CD4-positive, alpha-beta T cell treated with Interleukin-4 for 1 hour (primary cell): ENCODE measurements at places on chromosomes 2 and 18.

- DNase-seq: no peak
Observed at GRCh38 chr18:31042084-31042405, 497 bp downstream of the DSC3 start.

- DNase-seq: no peak
Observed at GRCh38 chr2:5673145-5674025, 18.8 kb upstream of the SOX11 start.

DNA sequence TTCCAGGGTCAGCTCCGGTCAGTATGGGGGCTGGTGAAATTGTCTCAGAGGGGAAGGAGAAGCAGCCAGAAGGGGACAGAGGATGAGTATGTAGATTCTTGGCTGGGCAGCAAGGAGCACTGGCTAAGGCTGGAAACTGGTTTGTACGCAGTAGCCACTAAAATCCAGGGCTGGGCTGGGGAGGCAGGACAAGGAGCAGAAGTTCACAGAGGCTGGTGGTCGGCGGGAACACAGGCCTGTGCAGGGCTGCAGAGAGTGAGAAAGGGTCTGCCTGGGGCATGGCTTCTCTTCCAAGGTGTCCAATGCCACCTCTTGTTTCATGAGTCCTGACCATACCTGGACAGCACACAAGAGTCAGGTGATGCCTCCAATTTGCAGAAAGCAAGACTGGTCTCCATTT is 94.4 kb upstream of the HDAC4 start:
- DNase-seq: no peak

- no peak for DNase-seq
Observed at GRCh38 chr2:22450831-22451230, 934.1 kb upstream of the KLHL29 start.

GRCh38 chr2:45284621-45284995 is 275.4 kb upstream of the SIX2 start:
- no peak for DNase-seq

GRCh38 chr2:217398860-217399259 is 539.0 kb upstream of the TNP1 start:
- peak; percentile 40 for DNase-seq

DNA sequence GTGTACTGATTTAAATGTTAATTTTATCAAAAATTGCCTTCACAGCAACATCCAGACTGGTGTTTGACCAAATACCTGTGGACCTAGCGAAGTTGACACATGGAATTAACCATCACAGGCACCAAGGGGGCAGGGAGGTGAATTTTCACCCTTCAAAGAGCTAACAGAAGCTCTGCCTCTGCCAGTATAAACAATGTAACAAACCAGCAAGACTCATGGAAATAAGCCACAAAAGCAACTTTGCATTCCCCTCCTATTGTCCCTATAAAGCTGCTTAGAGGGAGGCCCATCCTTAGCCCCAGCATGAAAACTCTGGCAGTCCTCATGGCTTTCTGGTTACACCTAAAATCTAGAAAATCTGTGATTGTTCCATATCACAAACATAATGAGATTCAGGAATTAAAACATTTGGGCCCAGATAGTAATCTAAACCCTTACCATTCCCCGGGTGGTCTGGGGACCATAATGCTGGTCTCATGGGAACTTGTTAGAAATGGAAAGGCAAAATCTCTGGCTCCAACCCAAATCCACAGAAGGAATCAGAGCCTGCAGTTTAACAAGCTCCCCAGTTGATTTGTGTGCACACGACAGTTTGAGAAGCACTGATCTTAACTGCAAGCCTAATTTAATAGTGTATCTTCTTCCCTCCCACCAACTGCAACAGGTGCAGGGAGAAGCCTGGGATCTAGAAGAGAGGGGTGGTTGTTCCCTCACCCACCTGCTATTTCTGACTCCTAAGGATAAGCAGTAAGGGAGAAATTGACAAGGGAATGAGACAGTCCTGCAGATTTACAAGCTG is 23.1 kb downstream of the SERPINB11 start:
- no peak for DNase-seq

GRCh38 chr2:73107211-73107926 is 5.4 kb downstream of the RAB11FIP5 start:
- DNase-seq: peak; percentile 27

- no peak for DNase-seq
Observed at GRCh38 chr18:2903006-2903405, 56.2 kb downstream of the EMILIN2 start.

DNA sequence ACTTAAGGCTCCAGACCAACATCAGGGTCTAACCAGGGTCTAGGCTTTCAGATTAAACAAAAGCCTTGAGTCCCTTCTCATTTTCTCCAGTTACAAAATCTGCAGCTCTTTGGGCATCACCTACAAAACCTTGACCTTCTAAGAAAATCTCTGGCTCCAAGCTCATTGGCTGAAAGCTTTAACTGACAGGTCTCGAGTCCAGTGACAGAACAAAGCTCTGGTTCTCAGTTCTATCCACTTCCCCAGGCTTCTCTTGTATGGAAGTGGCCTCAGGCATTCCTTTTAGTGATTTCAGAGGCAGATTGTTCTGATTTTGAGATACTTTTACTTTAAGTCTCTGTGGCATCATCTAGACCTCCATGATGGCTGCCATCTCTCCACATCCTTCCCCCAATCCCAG is 11.3 kb downstream of the SIX2 start:
- no peak for DNase-seq

GRCh38 chr2:193103064-193103463 is 908.3 kb upstream of the TMEFF2 start:
- DNase-seq: no peak

DNA sequence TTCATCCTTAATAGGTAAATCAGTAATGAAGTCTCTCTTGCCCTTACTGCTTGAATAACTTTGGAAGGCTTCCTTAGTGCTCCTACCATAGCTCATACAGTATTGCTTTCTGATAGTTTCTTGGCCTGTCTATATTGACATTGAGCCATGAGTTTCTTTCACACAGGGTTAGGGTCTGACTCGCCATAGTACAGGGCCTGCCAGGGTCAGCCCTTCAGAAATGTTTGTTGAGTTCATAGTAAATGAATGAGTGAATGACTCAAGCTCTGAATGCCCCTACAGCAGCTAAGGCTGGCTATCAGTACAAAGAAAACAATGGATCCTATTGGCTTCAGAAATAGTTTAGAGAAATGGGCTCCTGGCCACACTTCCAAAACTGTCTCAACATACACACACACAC is 65.0 kb upstream of the LRATD1 start:
- no peak for DNase-seq

- DNase-seq: no peak
Observed at GRCh38 chr18:58388736-58389135, 240.2 kb downstream of the ALPK2 start.

DNA sequence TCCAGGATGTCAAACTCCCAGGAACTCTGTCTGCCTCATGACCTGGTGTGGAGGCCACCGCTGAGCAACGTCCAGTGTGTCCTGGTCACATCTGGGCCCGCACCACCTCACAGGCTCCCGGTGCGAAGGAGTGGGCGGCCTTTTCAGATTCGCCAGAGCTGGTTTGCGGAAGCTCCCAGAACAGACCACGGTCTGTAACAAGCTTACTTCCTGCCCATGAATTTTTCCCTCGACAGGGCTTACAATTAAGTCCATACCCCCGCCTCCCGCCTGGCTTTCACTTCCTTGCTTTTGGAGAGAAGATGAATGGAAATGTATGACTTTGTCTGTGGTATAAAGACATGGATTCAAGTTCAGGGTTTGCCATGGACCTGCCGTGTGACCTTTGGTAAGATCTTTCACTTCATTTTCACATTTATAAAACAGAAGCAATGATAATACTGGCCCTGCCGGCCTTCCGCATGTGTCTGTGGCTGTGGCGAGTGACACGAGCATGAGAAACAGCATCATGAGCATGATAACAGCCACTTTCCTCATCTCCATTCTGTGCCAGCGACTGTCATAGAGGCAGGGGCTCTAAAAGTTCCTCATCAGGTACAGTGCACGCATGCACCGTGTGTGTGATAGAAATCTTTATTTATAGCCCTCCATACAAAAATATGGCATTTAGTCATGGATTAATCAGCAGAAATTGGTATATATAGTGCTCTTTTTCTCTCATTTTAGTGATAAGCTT is 31.0 kb upstream of the KCNF1 start:
- DNase-seq: no peak

- DNase-seq: no peak
Observed at GRCh38 chr2:113118263-113118657, 9.1 kb upstream of the IL1RN start.

DNA sequence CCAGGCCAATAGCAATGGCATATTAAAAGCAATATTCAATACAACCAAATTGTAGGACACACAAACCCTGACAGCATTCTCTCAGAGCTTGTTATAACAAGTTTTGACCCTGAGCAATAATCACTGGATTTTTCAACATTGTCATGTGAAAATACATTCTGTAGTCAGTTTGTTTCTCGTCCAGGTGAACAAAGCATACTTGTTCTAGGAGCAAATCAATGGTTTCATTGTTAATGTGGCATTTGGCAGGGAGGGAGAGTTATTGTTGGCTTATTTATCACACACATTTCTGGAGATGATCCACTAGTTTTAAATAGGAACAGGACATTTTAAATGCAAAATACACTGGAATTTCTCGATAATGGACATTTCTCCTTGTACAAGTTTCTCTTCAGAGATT is 69.9 kb upstream of the L3MBTL4 start:
- no peak for DNase-seq

GRCh38 chr2:158963071-158963470 is 5.4 kb upstream of the TANC1 start:
- DNase-seq: no peak

DNA sequence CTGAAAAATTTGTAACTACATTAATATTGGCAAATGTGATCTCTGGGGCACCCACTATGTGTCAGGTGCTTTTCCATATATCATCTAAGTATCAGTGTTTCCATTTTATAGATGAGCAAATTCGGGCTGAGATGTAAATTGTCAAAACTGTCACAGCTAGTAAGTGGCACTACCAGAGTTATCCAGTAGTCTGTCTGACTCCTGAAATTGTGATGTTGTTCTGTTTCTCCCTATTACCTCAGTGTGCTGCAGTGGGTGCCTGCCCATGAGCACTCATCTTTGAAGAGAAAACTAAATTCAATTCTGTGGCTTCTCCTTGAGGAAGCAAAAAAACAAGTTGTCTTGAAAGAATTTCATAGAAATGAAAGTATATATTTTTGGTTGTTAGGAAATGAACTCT is 467.4 kb upstream of the FANCL start:
- DNase-seq: no peak

DNA sequence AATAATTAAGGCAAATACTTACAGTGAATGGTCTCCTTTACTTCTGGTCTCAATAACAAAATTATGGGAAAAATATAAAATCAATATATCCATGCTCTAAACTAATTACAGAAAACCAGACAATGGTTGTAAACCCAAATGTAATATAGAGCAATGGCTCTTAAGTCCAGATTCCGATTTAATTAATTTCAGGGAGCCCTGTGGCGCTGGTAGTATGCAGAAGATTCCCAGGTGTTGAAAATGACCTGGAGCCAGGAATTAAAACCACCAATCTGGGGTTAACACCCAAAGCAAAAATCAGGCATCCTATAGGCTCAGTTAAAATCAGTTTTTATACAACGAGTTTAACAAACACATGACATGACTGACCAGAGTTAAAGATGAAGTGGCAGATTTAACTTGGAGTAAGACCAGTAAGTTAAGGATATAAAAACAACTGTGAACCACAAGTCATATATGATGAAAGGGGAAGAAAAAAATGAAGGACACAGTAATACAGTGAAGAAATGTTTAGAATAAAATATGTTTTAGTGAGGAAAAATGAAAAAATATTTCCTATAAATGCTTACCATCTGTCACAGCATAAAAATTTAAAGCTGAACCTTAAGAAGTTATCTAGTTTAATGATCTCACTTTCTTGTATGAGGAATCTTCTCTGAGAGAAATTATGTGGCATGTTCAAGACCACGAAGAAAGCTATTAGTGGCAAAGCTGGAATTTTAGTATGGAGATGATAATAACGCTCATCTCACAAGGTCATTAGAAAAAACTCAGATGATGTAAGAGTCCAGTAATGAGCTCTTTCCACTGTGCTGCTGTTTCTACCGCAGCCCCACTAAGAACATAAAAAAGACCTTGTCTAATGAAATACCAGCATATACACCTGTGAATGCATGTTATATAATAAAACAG is 45.8 kb upstream of the FLACC1 start:
- DNase-seq: no peak

- DNase-seq: no peak
Observed at GRCh38 chr2:149446748-149447147, 116.4 kb downstream of the LYPD6 start.

DNA sequence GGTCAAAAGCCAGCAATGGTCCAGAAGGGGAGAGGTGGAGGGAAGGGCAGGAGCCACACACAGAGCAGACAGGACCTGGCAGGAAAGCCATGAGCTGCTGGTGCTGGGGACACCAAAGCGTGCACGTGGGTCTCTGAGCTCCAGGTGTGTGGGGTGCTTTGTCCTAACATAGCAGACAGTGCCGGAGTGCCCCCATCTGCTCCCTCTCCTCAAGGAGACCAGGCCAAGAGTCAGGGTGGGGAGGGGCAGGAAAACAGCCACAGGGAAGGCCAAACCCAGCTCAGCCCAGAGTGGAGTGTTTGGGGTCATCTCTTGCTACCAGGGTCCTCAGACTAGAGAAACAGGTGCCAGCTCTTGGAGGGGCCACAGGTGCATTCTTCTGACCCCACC is 4.2 kb upstream of the GPC1 start:
- DNase-seq: no peak
